Activated naive CD8-positive, alpha-beta T cell treated with anti-CD3 and anti-CD28 coated beads, Interleukin-2, amount 50 U/mL, for 24 hours (primary cell): ENCODE measurements at places on chromosomes 5 and 9.
A peak's percentile ranks its signal among the peaks of the same experiment; 100 is the strongest.

GRCh38 chr9:133460405-133461175 is 812 bp downstream of the CACFD1 start:
- H3K27me3 ChIP-seq: no peaks in the 10 kb centered on the region
- H3K36me3 ChIP-seq: no peaks in the 10 kb centered on the region
- peak overlapping the region; percentile 58 for H3K4me3 ChIP-seq
- peaks cover 2% of the 10 kb centered on the region for H3K4me1 ChIP-seq
- no peak overlapping the region for H3K27ac ChIP-seq
- peak; percentile 43 for DNase-seq

DNA sequence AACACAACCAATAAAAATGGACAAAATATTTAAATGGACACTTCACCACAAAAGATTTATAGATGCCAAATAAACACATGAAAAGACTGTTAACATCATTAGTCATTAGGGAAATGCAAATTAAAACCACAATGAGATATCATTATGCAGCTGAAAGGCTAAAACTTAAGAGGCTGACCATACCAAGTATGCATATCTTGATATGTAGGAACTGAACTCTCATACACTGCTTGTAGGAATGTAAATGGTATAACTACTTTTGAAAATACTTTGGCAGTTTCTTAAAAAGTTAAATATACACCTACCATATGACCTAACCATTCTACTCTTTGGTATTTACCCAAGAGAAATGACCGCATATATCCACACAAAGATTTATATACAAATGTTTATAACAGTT is 13.6 kb upstream of the ADAMTS12 start:
- DNase-seq: no peak
- no peak overlapping the region for H3K27ac ChIP-seq
- no peaks in the 10 kb centered on the region for H3K36me3 ChIP-seq
- H3K4me3 ChIP-seq: no peak overlapping the region
- no peaks in the 10 kb centered on the region for H3K4me1 ChIP-seq

DNA sequence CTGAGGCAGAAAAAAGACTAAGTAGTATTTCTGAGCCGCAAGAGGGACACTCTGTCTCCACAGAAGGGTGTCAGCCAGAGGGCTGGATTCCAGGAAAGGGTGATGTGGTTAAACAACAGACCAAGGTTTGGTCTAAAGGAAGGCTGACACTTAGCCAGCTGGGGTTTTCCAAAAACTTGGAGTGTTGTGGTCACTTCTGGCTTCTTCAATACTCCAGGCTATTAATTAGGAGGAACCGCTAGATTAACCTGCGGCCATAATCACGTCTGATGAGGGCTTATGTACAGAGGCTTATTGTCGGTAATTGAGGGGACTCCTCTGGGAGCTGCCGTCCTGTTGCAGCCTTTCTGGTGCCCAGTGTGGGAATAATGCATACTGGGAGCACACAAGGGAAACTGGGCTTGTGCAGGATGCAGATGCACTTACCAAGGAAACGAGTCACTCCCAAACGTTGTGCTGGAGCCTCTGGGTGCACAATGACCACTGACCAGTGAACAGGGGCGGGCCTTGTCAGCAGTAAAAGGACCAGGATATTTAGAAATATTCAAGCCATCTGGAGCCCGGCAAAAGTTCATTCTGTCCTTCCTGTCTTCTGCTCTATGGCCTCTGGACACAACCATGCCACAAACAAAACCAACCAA is 70.2 kb upstream of the TUT7 start:
- H3K27me3 ChIP-seq: peaks cover 11% of the 10 kb centered on the region
- no peak overlapping the region for H3K27ac ChIP-seq

DNA sequence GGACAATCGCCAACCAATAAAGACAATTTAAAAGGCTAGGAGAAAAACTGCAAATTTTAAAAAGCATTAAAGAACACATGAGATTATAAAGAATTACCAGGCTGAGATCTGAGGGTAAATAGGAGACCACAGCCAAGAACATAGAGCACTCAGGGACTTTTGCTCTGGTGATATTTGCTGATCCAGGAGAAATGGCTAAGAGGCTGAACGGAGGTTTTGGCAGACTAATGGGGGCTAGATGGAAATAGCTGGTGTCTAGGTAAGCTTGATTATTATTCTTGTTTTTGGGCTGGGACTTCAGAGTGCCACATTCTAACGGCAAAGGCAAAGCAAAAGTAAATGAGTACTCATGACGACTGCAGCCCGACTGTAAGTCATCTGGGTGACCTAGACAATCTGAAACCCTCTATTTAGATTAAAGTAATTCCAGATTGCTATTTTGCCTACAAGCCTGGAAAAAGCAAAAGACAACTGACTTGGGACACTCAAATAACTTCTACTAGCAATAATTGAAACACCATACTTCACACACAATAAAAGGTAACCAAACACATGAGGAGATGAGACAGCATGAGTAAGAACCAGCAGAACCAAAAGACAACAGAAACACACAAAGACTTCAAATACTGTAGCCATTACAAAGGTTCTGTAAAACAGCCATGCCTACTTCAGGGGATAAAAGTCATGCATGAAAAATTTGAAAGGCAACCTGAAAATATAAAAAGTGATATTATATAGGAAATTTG is 68.8 kb downstream of the JAKMIP2 start:
- no peaks in the 10 kb centered on the region for H3K27me3 ChIP-seq
- H3K4me1 ChIP-seq: peaks cover 5% of the 10 kb centered on the region
- no peak for DNase-seq
- H3K36me3 ChIP-seq: no peaks in the 10 kb centered on the region
- H3K4me3 ChIP-seq: no peak overlapping the region
- no peak overlapping the region for H3K27ac ChIP-seq
